ENCODE measurements at places on chromosomes 16 and 17.

GRCh38 chr16:70378869-70379493, 32.3 kb downstream of the DDX19A start:
- DNase-seq: no peak

DNA sequence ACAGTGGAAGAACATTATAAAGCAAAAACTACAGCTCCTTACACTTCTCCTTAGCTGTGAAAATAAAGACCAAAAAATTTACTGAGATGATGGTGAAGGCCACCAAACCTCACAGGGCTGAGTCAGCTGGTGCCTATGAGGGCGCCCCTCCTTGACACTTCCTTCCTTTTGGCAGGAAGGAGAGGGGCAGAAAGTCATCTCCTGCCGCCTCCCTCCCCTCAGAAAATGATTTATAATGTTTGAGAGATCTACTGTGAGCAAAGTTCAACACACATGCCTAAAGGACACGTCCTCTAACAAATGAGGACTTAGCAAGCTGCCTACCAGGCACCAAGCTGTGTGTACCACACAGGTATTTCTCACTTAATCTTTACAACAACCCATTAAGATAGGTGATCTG, 245.7 kb downstream of the PRKCA start:
- no peak for DNase-seq

DNA sequence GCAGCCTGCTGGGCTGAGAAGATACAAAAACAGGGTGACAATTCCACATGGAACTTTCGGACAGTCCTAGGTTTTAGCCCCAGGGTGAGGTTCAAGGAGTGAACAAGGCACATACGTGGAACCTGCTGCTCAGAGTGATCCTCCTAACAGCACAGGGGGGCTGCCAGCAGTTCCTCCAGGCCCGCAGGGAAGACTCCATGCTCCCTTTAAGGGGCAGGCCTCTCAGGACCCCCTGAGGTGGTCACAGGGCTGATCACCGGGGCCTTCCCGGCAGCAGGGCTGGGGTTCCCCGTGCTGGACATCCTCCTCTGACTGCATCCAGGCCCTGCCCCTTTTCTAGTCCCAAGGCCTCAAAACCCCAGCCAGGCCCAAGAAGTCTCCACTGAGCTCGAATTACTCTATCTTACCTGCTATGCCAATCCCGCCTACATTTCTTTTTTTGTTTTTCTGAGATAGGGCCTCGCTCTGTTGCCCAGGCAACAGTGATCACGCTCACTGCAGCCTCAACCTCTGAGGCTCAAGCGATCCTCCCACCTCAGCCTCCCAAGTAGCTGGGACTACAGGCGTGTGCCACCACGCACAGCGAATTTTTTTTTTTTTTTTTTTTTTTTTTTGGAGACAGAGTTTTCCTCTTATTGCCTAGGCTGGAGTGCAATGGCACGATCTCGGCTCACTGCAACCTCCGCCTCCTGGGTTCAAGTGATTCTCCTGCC, 10.4 kb downstream of the CANT1 start:
- DNase-seq: no peak

DNA sequence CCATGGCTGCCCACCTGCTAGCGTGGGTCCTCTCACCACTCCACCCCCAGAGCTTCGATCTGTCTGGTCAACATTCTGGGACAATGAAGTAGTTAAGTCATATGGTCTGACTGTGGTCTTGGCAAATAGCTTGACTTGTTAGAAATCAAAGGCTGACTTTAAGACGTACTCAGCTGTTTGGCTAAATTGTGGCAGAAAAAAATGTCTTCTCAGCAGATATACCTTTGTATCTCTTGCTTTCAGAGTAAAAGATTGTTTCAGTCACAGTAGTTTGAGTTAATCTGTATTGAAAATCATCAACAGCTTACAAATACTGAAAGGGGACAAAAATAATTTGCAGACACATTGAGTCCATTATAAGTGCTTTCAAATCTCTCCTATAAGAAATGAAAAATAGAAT, 2.1 kb upstream of the ZNF267 start:
- DNase-seq: no peak

GRCh38 chr17:81274471-81274855, 20.6 kb downstream of the SLC38A10 start:
- DNase-seq: no peak

GRCh38 chr17:62866471-62866870, 58.4 kb upstream of the MARCHF10 start:
- no peak for DNase-seq

- DNase-seq: no peak
Observed at GRCh38 chr17:81334391-81334901, 39.3 kb upstream of the SLC38A10 start.

- no peak for DNase-seq
Observed at GRCh38 chr17:3528880-3529511, 28.6 kb downstream of the TRPV3 start.

- DNase-seq: no peak
Observed at GRCh38 chr16:73565925-73566324, 518.0 kb upstream of the ZFHX3 start.

GRCh38 chr17:66865151-66865550, 30.2 kb downstream of the CACNG5 start:
- DNase-seq: no peak

All from SIG-M5 (cell line).